ENCODE measurements at places on chromosomes 5 and 9. TPM values are rescaled to one million over a fixed set of nuclear protein-coding genes. Genes with fewer than 3 reads are reported as not detected.
A peak's percentile ranks its signal among the peaks of the same experiment; 100 is the strongest.

DNA sequence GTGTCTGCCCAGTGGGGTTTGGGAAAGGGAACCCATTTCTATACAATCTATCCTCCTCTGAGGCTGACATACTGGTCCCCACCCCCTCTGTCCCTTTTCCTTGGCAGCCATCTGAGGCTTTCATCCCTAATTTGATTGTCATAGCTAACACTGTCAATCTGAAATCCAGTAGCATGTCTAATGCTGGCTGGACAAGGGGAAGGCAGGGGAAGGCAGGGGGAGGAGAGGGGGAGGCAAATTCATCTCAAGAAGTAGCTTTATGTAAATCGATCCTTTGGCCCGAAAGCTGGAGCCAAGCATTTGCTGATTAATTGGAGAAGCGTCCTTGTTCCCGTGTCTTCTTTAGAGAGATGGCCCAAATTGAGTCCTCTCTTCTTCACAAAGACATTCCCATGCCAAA is 314.1 kb upstream of the PANK3 start:
- no peaks in the 10 kb centered on the region for H3K4me1 ChIP-seq
- H3K4me3 ChIP-seq = no peak overlapping the region
- H3K27me3 ChIP-seq = no peaks in the 10 kb centered on the region

- no peak overlapping the region for H3K27ac ChIP-seq
- H3K36me3 ChIP-seq = no peaks in the 10 kb centered on the region
- no peak overlapping the region for H3K4me3 ChIP-seq
Measured at GRCh38 chr5:124462751-124463150, 283.7 kb downstream of the ZNF608 start.

DNA sequence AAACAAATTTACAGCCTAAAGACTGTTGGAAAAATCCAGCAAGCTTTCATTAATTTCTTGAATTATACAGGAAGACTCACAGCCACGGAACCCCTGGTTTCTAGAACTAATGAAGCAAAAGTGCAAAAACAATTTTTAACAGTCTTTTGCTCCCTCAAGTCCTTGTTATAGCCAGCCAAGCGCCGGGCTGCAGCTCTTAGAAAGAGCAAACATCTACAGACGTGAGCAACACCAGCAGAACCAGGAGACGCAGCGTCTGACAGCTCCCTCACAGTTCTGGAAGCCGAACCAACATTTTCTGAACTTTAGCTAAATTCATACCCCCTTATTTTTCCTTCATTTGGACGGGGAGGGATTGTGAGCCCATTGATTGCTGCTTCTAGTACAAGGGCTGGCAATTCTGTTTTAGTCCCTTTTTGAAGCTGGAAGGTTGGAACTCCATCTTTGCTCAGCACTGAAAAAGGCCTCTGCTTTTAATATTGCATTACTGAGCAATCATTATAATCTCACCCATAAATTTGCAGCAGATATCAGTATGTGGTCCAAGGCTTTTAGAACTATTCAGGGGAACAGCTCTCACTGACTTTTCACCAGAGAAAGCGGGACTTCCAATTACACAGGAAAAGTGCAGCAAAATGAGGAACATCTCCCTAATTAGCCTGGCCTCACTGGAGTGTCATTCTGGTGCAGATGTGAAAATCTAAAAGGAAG is 45.8 kb downstream of the AK8 start:
- no peaks in the 10 kb centered on the region for H3K4me1 ChIP-seq
- DNase-seq = no peak
- H3K27ac ChIP-seq = no peak overlapping the region
- no peaks in the 10 kb centered on the region for H3K36me3 ChIP-seq

GRCh38 chr5:119270121-119270565 is 85.7 kb upstream of the TNFAIP8 start:
- no peaks in the 10 kb centered on the region for H3K36me3 ChIP-seq
- DNase-seq = no peak
- no peak overlapping the region for H3K4me3 ChIP-seq
- no peaks in the 10 kb centered on the region for H3K27me3 ChIP-seq

GRCh38 chr9:37947977-37948376 is 44.0 kb upstream of the SLC25A51 start:
- H3K27me3 ChIP-seq = no peaks in the 10 kb centered on the region
- H3K4me3 ChIP-seq = no peak overlapping the region
- no peak for DNase-seq
- H3K4me1 ChIP-seq = peaks cover 13% of the 10 kb centered on the region

DNA sequence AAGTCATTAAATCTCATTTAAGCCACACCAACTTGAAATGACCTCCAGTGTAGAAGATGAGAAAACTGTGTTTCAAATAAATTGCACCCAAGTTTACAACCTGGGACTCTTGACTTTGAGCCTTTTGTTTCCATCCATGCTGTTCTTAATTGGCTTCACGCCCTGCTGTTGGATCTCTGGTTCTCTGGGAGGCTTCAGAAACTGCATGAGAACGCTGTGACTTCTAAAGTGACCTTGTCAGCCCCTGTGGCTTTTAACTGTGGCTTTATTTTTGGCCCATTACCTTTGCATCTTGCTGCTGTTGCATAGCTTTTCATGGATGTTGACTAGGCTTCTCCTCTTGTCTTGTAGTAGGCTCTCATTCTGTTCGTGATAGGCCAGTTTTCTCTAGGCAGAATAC is 29.3 kb downstream of the TNFAIP8 start:
- H3K36me3 ChIP-seq = no peaks in the 10 kb centered on the region
- peak overlapping the region; percentile 37 for H3K27ac ChIP-seq
- H3K4me3 ChIP-seq = no peak overlapping the region

GRCh38 chr9:88813638-88814209 is 177.5 kb upstream of the S1PR3 start:
- no peaks in the 10 kb centered on the region for H3K27me3 ChIP-seq
- no peak overlapping the region for H3K4me3 ChIP-seq
- H3K36me3 ChIP-seq = no peaks in the 10 kb centered on the region
- no peaks in the 10 kb centered on the region for H3K4me1 ChIP-seq
- no peak overlapping the region for H3K27ac ChIP-seq

DNA sequence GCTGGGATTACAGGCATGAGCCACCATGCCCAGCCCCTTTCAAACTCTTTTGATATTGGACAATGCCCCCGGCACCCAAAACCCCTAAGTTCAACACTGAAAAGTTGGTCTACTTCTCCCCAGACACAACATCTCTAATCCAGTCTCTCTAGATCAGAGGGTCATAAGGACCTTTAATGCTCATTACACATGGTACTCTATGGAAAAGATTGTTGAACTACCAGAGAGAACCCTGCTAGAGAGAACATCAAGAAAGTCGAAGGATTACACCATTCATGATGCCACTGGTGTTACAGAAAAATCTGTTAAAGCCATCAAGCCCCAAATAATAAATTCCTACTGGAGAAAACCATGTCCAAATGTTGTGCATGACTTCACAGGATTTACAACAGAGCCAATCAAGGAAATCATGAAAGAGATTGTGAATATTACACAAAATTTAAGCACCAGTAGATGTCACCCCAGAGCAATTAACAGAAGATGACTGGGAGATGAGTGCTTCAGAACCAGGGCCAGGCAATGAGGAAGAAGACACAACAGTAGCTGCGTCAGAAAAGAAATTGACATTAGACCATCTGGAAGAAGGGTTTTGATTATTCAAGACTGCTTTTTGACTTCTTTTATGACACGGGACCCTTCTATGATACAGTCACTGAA is 28.3 kb upstream of the NIPAL4 start:
- DNase-seq = no peak
- no peak overlapping the region for H3K27ac ChIP-seq
- no peaks in the 10 kb centered on the region for H3K27me3 ChIP-seq
- H3K4me3 ChIP-seq = no peak overlapping the region
- no peaks in the 10 kb centered on the region for H3K36me3 ChIP-seq
- no peaks in the 10 kb centered on the region for H3K4me1 ChIP-seq

DNA sequence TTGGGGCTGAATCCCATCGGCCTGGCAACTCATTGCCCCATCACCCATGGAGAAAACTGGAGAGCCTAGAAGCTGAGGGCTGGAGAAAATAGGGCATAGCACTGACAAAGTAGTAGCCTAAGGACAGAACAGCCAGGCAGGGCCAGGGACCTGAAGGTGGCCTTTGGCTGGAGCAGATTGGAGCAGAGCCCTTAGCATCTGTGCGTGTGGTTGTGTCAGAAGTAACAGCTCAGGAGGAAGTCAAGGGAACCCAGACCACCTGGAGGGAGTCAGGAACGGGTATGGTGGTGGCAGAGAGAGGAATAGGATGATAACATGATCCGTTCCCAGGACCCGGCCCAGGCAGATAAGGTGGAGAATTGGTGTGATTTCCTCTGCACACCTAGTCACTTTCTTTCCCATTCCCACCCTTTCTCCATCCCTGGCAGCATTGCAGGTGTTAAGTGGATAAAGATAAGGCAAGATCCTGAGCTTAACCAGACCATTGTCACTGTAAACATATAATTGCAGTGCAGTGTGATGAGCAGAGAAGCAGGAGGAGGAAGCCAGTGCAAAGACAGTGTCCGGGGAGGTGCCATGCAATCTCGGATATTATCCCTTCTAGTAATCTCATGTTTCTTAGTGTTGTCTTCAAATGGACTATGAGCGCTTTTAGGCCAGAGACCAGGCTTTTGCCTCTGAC is 67.0 kb downstream of the NDFIP1 start:
- H3K27ac ChIP-seq = no peak overlapping the region
- H3K36me3 ChIP-seq = no peaks in the 10 kb centered on the region
- H3K4me1 ChIP-seq = no peaks in the 10 kb centered on the region
- no peaks in the 10 kb centered on the region for H3K27me3 ChIP-seq
- DNase-seq = no peak

GRCh38 chr5:125043781-125044391 is 297.4 kb upstream of the ZNF608 start:
- no peaks in the 10 kb centered on the region for H3K27me3 ChIP-seq
- no peak overlapping the region for H3K27ac ChIP-seq
- H3K4me3 ChIP-seq = no peak overlapping the region
- H3K4me1 ChIP-seq = no peaks in the 10 kb centered on the region
- DNase-seq = peak; percentile 22
- no peaks in the 10 kb centered on the region for H3K36me3 ChIP-seq

- no peaks in the 10 kb centered on the region for H3K27me3 ChIP-seq
- no peak for DNase-seq
- no peaks in the 10 kb centered on the region for H3K36me3 ChIP-seq
- peak overlapping the region; percentile 72 for H3K27ac ChIP-seq
- H3K4me3 ChIP-seq = no peak overlapping the region
Measured at GRCh38 chr5:145855763-145856267, 17.0 kb downstream of the GRXCR2 start.

GRCh38 chr9:109977521-109977920 is 197.5 kb downstream of the PALM2AKAP2 start:
- no peak overlapping the region for H3K27ac ChIP-seq
- no peak overlapping the region for H3K4me3 ChIP-seq
- H3K4me1 ChIP-seq = no peaks in the 10 kb centered on the region
- no peaks in the 10 kb centered on the region for H3K36me3 ChIP-seq

GRCh38 chr5:79008362-79008761 is 23.3 kb upstream of the ARSB start:
- H3K4me1 ChIP-seq = no peaks in the 10 kb centered on the region
- no peak overlapping the region for H3K27ac ChIP-seq
- H3K36me3 ChIP-seq = no peaks in the 10 kb centered on the region
- H3K4me3 ChIP-seq = no peak overlapping the region
- H3K27me3 ChIP-seq = no peaks in the 10 kb centered on the region

GRCh38 chr9:130661451-130662098 is 2.8 kb upstream of the PRDM12 start:
- H3K27ac ChIP-seq = no peak overlapping the region
- H3K4me3 ChIP-seq = no peak overlapping the region
- H3K27me3 ChIP-seq = peaks cover 78% of the 10 kb centered on the region
- no peaks in the 10 kb centered on the region for H3K36me3 ChIP-seq

GRCh38 chr9:120625222-120625621 is 45.3 kb upstream of the CDK5RAP2 start:
- H3K36me3 ChIP-seq = no peaks in the 10 kb centered on the region
- no peaks in the 10 kb centered on the region for H3K27me3 ChIP-seq
- no peak overlapping the region for H3K4me3 ChIP-seq
- no peaks in the 10 kb centered on the region for H3K4me1 ChIP-seq
- no peak overlapping the region for H3K27ac ChIP-seq
- DNase-seq = no peak

DNA sequence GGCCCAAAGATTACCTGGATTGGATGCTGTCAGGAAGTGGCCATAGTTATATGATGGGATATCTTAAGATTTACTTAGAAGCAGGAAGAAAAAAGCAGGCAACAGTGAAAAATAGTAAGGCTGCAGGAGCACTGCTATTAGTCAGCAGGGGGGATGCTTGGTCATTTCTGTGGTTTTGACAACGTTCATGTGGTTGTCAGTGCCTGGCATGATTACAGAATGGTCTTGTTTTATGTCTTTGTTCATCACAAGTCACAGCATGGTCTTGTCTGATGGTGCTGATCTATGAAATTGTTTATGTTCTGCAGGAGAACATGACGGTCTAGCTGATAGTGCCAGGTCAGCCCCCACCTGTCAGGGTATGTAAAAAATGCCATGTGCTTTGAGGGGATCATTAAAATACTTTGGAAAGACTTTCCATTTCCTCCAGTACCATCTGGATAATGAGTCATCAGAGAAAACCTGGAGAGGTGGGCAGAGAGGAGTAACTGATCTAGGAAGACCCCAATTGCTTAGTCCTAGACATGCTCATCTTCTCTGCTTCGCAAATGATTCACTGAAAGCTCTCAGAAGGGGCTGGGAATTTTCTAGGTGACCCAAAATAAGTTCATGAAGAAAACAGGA is 48.5 kb downstream of the PLGRKT start:
- no peaks in the 10 kb centered on the region for H3K27me3 ChIP-seq
- no peak overlapping the region for H3K27ac ChIP-seq
- DNase-seq = no peak
- no peak overlapping the region for H3K4me3 ChIP-seq
- no peaks in the 10 kb centered on the region for H3K4me1 ChIP-seq
- no peaks in the 10 kb centered on the region for H3K36me3 ChIP-seq

GRCh38 chr5:1014781-1015221 is 6.2 kb downstream of the NKD2 start:
- H3K4me3 ChIP-seq = no peak overlapping the region
- peaks cover 4% of the 10 kb centered on the region for H3K27me3 ChIP-seq
- no peak overlapping the region for H3K27ac ChIP-seq
- H3K4me1 ChIP-seq = no peaks in the 10 kb centered on the region

DNA sequence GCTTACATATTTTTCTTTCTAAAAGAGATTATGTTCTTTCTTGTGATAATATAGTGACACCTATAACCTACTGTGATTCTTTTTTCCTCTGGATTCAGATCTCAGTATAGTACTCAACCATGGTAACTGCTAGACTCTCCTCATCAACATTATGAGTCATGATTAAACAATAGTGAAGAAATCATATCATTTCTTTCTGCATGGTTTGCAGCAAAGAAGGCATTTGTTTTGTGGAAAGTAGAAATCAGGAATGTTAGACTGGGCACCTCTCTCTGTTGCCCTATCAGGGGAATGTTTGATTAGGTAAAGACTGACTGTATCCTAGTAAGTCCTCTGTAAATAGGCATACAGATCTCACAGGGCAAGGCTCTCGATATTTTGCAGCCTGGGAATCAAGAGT is 25.6 kb upstream of the SMC2 start:
- H3K4me1 ChIP-seq = no peaks in the 10 kb centered on the region
- H3K27ac ChIP-seq = no peak overlapping the region
- H3K4me3 ChIP-seq = no peak overlapping the region
- H3K36me3 ChIP-seq = no peaks in the 10 kb centered on the region
- no peaks in the 10 kb centered on the region for H3K27me3 ChIP-seq

GRCh38 chr5:150514708-150515211 is 6.8 kb downstream of the NDST1 start:
- H3K27ac ChIP-seq = peak overlapping the region; percentile 72
- H3K27me3 ChIP-seq = no peaks in the 10 kb centered on the region
- DNase-seq = no peak
- H3K36me3 ChIP-seq = no peaks in the 10 kb centered on the region
- no peak overlapping the region for H3K4me3 ChIP-seq
- H3K4me1 ChIP-seq = peaks cover 6% of the 10 kb centered on the region

GRCh38 chr9:87812375-87813118 is 70.1 kb upstream of the SPATA31E1 start:
- H3K27ac ChIP-seq = no peak overlapping the region
- no peaks in the 10 kb centered on the region for H3K4me1 ChIP-seq
- H3K27me3 ChIP-seq = no peaks in the 10 kb centered on the region
- DNase-seq = no peak

DNAJC25 gene
- not detected for total RNA-seq

RARS1 gene
- 253 TPM for total RNA-seq

MCC gene
- total RNA-seq = 17.1 TPM

HINT1 gene
- 683 TPM for total RNA-seq
